ENCODE measurements at places on chromosomes 6 and 20. TPM values are rescaled to one million over a fixed set of nuclear protein-coding genes. Genes with fewer than 3 reads are reported as not detected.

PROCR gene
- 9.0 TPM for polyA plus RNA-seq

DNA sequence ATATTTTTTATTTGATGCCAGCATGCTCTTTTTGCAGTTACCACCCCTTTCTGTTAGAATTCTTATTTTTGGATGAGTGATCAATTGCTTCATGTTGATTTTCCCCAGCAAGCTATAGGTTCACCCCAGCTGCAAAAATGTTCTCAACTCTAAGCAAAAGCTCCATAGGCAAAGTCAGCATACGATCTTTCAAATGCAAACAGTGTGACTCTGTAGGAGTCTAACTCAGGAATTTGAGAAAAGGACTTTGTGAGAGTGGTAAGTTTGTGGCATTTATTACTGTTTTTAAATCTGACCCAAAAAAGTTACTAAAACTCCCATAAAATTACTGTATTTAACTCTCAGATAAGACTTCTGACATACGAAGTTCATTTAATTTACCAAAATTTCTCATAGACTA is 134.9 kb upstream of the HSF2 start:
- no peak for DNase-seq

- DNase-seq = no peak
Measured at GRCh38 chr20:50582591-50583234, 72.5 kb downstream of the PTPN1 start.

DNA sequence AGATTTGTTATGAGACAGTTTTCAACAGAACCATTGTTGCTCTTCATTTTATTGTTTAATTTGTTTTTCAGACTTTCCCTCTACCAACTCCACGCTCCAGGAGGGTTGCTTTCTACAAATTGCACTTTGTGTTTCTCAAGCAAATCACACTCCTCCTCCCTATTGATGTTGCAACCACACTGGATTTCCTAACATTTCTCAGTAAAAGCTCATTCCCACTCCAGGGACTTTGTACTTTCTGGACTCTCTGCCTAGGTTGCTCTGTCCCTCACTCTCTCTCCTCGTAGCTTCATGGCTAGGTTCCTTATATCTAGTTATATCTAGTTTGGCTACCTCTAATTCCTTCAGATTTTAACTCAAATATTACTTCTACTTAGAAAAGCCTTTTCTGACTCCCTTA is 20.3 kb downstream of the PGK2 start:
- DNase-seq = peak; percentile 40

DNA sequence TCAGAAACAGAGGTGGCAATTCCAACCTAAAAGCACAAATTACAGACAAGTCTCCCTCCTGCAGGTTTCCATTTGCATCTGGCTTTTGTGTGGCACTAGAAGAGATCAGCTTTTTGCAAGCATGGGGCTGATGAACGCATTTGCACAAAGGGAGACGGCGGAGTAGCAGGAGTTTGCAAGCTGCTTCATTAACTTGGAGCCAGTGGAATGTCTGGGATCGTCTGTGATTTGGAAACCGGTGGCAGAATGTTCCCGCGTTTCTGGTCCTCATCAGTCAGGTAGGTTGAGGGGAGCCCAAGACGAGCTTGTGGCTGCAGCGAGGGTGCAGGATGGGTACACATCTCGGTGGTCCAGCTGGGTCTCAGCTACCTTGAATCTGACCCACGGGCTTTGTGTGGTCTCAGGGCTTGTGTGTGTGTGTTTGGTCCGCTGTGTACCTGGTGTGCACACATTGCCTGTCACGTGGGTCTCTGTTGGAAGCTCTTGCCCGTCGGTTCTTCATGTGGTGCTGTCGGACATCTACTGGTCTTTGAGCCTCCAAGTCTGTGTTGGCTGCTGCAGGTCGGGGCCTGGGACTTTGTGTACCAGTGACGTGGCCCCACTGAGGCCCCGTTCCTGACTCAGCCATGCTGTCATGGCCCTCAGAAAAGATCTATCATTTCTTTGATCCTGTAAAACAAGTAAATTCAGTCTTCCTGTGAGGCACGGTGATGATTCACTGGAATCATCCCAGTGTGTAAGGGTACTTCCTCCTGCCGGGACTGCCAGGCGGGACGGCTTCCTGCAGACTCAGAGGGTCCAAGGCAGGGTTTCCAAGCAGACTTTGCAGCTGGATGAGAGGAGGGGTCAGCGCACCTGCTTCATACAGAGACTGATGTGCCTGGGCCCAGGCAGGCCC is 12.4 kb upstream of the MYT1 start:
- no peak for DNase-seq

DNA sequence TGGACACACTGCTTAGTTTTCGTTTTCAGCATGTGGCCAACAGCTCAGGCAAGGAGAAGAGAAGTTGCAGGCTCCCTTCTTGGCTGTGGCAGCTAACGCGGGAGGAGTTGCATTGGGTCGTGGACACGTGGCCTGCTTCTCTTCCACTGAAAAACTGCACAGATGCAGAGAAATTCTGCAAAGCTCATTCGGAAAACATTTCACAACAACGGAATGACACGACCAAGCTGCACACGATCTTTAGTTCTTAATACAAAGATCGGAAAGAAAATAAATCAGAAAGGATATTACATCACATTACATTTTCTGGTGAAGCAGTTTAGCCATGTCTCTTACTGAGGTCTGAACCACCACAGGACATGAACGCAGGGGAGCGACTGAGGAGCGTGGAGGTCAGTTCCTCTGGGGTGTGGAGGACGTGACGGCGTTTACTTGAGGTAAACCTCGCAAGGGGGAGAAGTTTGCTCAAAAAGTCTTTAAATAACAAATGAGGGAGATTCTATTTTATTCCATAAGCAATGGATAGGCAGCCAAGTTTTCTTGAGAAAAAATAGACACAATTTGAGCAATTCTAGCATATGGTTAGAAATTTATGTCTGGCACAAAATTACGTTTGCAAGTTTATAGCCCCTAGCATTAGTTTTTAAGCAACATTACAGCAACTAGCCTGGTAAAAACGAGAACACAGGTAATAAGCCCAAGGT is 178.3 kb downstream of the THBS2 start:
- peak; percentile 35 for DNase-seq

DNA sequence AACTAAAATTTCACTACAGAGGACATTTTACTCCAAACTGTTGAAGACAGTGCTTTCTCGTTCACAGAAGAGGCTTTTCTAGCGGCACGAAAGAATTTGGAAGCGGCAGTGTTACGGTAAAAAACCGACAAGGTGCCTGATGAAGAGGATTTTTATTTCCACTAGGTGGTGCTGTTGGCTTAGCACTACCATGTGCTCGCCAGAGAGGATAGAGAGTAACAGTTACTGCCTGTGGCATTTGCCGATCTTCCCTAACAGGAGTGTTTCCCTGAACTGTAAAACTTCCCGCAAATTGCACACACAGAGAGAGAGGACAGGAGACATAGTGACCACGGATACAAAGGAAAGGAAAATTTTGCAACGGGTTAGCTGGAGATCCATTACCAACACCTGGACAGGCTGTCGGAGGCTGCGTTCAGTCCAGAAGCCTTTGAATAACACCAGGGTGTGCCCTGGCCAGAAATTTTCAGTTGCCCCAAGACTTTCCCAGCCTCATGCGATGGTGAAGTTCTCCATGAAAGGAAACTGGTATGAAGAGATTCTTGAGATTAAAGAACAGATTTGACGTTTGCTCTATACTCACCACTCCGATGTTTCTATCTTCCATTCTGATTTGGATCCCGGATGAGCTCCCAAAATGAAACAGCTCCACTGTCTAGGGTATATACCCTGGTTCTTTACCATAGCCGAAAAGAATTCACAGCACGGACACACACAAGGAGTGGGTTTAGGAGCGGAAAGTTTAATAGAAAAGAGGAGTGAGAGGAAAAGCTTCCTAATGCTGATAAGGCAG is 48.1 kb downstream of the HLA-DPB1 start:
- DNase-seq = peak; percentile 41

GRCh38 chr6:135424385-135424784 is 73.2 kb downstream of the AHI1 start:
- no peak for DNase-seq

- no peak for DNase-seq
Measured at GRCh38 chr6:31568537-31568961, 3.5 kb upstream of the LTA start.

DNA sequence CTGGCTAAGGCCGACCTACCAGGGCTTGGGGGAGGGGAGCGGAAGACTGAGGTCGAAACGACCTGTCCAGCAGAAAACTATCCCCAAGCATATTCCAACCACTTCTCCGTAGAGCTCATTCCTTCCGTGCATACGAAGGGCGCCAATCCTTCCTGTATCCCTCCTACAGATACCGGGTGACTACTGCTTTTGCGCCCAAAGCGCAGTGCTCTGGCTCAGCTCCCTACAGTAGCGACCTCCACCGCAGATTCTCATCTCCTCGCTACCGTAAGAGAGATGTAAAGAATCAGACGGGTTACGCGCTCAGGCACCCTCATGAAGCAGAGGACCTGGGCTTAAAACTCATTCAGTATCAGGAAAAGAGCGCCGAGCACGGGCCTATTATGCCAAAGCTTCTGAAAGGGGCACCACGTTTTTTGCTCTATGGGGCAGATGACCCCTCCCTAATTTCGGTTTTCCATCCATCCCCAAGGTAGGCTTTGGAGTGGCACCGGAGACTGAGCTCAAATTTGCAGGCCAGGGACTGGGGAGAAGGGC is 563 bp upstream of the NNAT start:
- no peak for DNase-seq

DNA sequence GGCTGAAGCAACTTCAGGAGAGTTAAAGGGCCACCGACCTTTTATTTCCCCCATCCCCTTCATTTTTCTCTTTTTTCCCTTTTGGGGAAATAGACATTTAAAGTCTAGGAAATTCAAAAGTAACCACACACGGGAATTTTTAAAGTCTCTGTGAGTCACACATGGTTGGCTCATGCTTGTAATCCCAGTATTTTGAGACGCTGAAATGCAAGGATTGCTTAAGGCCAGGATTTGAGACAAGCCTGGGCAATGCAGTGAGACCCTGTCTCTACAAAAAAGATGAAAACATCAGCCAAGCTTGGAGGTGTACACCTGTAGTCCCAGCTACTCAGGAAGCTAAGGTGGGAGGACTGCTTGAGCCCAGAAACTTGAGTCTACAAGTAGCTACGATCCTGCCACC is 34.2 kb downstream of the KATNA1 start:
- DNase-seq = no peak

DNA sequence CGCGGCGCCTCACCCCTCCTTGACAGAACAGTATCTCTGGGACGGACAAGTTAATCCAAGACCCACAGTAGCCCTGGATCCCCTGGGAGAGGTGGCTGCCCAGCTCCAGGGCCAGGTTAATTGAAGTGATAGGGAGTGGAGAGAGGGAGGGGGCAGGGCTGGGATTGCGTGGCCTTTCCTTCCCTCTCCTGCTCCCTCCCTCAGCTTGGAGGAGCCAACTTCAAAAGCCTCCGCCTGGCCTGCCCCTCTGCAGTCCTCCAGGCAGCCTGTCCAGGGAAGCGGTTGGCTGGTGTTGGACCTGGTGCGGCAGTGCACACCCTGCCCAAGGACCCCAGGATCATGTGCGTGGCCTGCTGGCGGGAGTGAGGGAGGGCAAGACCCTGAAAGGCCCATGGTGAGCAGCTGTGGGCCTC is at the start of gene C20orf204:
C20orf204 (plus strand) TSS at position 250 of the 413 bp plus-strand sequence; CDS start at position 392, 142 bp downstream.
- no peak for DNase-seq

DNA sequence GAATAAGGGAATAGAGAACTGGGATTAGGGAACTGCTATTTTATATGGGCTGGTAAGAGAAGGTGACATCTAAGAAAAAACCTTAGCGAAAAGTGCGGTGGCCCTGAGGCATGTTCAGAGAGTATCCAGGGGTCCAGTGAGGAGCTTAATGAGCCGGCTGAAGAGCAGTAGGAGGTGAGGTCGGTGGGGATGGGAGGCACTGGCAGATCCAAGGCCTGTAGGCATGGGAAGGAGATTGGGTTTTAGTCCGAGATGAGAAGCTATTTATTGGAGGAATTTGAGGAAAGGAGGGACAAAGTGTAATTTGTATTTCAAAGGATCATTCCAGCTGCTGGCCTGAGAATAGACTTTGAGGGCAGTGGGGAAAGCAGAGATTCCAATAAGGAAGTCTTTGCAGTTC is 123.8 kb downstream of the QKI start:
- no peak for DNase-seq

Data from hepatocyte (in vitro differentiated cells).